ENCODE measurements at places on chromosomes 1 and 21.

DNA sequence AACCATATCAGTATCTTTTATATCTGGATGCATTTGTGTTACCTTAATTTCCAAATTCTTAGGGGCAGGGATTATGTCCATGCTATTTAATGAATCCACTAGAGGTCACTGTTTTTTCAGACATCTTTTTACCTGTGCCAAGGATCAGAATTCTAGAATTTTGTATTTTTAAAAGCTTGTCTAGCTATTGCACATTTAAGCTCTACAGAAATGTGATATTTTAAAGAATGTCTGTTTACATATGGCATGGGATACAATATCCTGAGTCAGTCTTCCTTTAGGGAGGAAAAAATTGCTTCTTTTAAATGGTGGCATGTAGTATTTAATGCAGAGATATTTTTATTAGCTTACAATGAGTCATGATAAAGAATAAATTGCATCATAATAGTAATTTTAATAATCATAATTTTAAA lies 11.3 kb downstream of the RPAP2 start:
- DNase-seq, result no peak

- no peak for DNase-seq
Measured at GRCh38 chr1:47852006-47852718, 145.0 kb downstream of the TRABD2B start.

- DNase-seq, result peak; percentile 39
Measured at GRCh38 chr1:160704250-160704649, 7.4 kb downstream of the CD48 start.

DNA sequence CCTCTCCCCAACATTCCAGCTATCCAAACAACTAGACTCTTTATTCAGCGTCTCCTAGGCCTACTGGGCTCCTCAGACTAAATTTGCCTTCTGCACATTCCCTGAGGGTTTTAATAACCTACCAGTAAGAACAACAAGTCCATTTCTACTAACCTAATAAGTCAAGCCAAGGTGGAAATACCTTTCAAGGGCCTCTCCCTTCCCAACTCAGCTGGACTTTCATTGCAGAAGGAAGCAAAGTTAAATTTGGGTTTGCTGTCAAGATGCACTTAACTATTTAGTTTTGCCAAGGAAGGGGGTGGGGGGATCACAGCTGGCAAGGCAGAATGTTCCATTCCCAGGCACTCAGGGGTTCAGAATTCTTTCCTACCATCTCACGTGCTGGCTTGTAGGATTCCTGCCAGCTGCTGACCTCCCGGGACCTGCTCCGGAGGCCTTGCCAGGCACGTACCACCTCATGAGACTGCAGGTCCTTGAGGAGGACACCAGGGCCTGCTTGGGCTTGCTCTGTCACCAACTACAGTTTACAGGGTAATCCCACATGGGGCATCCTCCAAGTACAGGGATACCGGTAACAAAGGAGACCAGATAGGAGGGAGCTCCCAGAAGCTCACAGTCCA lies 29.8 kb downstream of the SLC30A1 start:
- no peak for DNase-seq

DNA sequence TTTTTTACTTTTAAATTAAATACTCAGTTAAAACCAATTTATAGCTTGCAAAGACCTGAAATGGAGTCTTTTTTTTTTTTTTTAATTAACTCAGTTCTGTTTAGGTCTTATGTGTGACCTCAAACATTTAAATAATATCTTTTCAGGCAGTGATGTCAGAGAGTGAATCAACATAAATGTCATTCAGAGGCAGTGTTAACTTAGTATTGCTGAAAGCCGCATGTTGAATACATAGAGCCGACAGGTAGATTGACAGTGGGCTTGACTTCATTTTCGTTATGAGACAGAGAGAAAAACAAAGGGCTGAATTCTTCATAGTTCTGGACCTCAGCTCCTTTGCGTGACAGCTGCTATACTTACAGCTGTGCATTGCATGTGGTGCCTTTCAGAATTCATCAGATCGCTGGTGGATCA lies 51.5 kb downstream of the PRDM2 start:
- no peak for DNase-seq

GRCh38 chr1:28417441-28417922 lies 47.9 kb downstream of the PHACTR4 start:
- peak; percentile 3 for DNase-seq

DNA sequence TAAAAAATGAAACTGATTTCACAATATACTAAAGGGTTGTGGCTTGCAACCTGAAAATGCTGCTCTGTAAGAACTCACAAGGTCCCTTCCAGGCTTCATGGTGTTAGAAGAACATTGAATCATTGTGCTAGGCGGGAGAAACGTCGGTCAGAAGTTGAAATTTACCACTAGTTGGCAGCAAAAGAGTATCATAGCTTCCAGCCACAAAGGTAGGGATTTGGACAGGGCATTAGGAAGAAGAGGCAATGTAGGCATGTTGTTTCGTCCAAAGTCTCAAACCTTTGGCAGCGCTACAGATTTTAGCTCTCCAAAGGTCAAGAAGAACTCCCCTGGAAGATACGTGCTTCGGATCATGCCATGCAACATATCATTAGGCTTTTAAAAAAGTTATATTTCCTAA lies 62.5 kb upstream of the ZP4 start:
- no peak for DNase-seq

DNA sequence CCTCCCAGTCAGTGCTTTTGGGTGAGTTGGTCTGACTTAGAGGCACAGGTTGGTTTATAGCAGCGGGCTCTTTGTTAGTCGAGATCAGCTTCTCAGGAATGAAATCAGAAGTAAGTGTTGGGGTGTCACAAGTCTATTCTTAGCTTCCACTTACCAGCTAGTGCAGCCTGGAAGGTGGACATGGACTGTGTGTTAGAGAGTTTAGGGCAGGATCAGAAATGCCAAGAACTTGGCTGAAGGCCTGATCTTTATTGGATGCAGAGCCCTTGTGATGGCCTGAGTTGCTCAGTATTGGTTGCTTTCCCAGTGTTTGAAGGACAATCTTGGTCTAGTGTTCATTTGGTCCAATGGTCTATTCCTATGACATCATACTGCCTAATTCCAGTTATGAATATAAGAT lies 377.0 kb upstream of the USP24 start:
- DNase-seq, result no peak

DNA sequence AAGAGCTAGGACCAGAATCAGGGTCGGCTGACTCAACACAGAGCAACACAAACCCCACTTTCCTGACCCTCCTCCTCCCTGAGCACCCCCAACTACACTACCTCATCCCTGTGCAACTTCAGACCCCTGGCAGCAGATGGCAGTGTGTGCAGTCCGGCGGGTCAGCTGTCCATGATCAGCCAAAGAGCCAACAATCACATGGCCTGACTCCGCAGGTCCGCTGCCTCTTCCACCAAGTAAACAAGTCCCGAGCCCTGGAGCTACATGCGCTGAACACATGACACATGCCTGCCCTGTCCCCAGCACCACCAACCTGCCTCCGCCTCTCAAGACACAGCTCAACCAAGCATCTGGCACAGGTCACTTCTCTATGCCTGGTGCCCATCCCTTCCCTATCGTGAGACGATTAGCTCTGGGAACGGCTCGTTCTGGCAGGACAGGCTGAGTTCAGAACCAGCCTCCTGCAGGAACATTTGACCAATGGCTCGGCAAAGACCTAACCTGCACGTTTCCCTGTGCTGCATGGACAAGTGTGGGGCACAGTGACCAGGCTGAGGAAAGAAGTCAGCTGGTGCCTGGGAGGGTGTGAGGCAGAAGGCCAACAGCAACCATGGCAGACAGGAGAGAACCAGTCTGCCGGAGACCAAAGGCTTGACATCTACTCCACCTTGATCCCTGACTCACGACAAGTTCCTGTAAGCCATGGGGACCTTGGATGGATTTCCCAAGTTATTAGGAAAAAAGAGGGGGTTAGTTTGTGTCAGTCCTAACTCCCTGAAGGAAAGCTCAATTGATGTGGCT lies 60.3 kb downstream of the CD46 start:
- DNase-seq, result no peak

DNA sequence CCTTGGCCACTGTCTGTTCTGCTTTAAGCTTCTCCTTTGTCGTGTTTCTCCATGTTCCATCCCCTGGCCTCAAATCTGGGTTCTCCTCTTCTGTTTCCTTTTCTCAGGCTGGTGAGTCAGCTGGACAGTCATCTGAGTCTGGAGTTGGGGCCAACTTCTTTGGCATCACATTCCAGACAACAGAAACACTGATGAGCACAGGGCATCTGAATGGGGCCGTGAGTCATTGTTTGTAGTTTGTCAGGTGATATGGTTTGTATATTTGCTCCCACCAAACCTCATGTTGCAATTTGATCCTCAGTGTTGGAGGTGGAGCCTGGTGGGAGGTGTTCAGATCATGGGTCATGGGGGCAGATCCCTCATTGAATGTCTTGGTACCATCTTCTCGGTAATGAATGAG lies 14.3 kb upstream of the OLIG2 start:
- peak; percentile 77 for DNase-seq

GRCh38 chr1:60017508-60018205 lies 55.9 kb downstream of the C1orf87 start:
- DNase-seq, result no peak

- DNase-seq, result no peak
Measured at GRCh38 chr1:235852887-235853286, 13.8 kb downstream of the LYST start.

- DNase-seq, result peak; percentile 73
Measured at GRCh38 chr1:111603979-111604378, 15.6 kb upstream of the RAP1A start.

- peak; percentile 93 for DNase-seq
Measured at GRCh38 chr1:7704214-7705047, 66.7 kb upstream of the VAMP3 start.

DNA sequence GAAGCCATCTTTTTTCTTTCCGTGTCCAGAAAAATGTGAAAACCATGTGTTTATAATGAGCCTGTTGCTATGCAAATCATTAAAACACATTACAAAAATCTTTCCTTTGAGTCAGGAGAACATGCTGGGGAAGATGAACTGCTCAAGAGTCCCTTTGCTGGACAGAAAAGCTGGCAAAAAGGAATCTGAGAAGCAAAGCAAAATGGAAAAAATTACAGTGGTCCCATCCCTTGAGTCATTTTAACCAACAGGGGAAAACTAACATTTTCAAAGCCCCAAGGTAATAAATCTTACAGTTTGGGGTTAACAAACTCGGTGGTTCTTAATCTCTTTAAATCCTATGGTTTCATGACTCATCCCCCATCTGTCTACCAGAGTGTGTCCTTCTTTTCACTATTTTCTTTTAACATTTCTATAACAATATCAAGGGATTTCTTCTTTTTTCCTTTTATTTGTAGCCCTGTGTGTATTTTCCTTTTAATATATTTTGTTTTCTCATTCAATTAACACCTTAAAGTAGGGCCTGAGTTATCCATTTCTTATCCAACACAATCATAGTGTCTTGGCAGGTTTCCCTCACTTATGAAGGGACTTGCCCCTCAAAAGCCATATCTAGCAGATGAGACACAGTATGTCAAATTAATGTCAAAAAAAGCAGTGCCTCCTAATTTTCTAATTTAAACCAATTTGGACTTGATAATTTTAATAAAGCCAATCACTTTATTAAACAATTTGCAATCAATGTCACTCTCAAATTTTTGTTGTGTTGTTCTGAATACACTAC lies 105.4 kb downstream of the PTPN14 start:
- DNase-seq, result no peak

All from CD4-positive, alpha-beta T cell treated with Interferon gamma for 1 hour (primary cell).